ENCODE measurements at places on chromosomes 2 and 18.

GRCh38 chr18:58268849-58269248, 224.8 kb downstream of the NEDD4L start:
- DNase-seq: no peak

- no peak for DNase-seq
These were observed 147.6 kb upstream of the CAB39 start for GRCh38 chr2:230564805-230565779.

GRCh38 chr18:67865400-67865799, 348.9 kb upstream of the DSEL start:
- no peak for DNase-seq

DNA sequence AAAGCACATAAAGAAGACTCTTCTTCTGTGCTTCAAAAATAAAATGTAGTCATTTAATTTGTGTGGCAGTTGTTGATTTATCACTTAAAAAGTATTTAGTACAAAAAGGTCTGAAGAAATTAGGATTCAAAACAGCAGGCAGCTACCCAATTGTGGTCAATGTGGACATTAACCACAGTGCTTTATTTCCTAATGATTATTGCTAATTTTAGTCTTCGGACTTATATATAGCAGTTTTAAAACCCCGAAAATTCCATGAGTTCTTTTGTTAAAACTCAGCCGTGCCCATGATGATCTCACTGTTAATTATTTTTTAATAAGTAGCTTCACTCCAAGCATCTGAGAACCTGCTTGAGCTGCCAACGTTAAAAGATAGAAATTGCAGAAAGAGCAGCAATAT, 594.3 kb downstream of the STK39 start:
- DNase-seq: no peak

- no peak for DNase-seq
These were observed 52.1 kb downstream of the NEMP2 start for GRCh38 chr2:190482451-190482850.

DNA sequence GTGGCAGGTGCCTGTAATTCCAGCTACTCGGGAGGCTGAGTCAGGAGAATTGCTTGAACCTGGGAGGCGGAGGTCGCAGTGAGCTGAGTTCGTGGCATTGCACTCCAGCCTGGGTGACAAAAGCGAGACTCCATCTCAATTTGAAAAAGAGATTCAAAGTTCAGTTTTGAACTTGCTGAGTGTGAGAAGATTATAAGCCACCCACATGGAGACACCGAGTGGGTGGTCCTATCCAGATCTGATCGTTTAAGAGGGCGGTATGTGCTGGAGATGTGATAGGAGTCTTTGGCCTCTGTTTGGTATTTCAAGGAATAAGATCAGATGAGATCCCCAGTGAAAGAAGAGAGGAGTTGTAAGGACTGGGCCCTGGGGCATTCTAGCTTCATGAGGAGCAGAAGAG, 25.6 kb downstream of the RNF144A start:
- DNase-seq: no peak

- no peak for DNase-seq
These were observed 69.7 kb downstream of the PRKCE start for GRCh38 chr2:45721150-45721549.

- peak; percentile 36 for DNase-seq
These were observed 76.4 kb upstream of the ZEB2 start for GRCh38 chr2:144596073-144596871.

DNA sequence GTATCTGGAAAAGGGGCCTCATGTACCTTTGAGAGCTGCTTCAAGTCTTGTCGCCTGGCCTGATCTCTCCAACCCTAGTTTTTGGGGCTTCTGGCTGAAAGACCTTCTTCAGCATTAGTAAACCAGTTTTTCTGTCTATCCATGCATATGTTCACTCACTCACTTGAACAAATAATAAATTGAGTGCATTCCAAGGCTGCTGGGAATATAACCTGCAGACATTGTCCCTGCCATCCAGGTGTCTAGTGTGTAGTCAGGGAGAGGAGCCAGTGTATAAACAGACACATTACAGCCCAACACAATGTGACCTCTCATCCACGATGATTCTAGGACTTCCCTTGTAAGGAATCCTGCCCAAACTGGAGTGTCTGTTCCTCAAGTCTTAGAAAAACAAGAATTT, 262.1 kb downstream of the PRKCE start:
- no peak for DNase-seq

- no peak for DNase-seq
These were observed 8.3 kb downstream of the WIPF1 start for GRCh38 chr2:174589334-174589733.

GRCh38 chr2:59905731-59906130, 647.7 kb downstream of the BCL11A start:
- no peak for DNase-seq

DNA sequence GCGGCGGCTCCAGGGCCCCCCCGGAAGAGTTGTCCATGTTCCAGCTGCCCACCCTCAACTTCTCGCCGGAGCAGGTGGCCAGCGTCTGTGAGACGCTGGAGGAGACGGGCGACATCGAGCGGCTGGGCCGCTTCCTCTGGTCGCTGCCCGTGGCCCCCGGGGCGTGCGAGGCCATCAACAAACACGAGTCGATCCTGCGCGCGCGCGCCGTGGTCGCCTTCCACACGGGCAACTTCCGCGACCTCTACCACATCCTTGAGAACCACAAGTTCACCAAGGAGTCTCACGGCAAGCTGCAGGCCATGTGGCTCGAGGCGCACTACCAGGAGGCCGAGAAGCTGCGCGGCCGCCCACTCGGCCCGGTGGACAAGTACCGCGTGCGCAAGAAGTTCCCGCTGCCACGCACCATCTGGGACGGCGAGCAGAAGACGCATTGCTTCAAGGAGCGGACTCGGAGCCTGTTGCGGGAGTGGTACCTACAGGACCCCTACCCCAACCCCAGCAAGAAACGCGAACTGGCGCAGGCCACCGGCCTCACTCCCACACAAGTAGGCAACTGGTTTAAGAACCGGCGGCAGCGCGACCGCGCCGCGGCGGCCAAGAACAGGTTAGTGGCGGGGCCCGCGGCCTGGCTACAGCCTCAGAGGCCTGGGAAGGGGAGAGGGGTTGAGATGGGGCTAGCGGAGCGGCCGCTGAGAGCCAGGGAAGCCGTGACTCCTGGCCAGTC, 965 bp downstream of the SIX3 start:
- no peak for DNase-seq

DNA sequence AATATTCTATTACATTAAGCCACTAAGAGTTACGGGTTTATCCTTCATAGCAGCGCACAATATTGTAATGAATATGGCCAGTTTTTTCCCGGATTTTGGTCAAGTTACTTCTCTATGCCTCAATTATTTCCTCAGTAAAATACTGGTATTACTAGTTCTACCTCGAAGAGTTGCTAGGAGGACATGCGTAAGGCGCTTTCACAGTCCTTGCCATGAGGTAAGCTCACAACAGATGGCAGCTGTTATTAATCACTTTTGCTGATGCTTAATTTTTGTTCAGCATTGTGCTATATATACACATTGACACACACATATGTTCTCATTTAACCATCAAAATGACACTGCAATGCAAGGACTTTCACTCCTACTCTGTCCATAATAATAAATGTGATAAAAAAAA, 101.5 kb downstream of the SCG2 start:
- no peak for DNase-seq

GRCh38 chr2:108263401-108263800, 23.6 kb downstream of the SULT1C3 start:
- no peak for DNase-seq

DNA sequence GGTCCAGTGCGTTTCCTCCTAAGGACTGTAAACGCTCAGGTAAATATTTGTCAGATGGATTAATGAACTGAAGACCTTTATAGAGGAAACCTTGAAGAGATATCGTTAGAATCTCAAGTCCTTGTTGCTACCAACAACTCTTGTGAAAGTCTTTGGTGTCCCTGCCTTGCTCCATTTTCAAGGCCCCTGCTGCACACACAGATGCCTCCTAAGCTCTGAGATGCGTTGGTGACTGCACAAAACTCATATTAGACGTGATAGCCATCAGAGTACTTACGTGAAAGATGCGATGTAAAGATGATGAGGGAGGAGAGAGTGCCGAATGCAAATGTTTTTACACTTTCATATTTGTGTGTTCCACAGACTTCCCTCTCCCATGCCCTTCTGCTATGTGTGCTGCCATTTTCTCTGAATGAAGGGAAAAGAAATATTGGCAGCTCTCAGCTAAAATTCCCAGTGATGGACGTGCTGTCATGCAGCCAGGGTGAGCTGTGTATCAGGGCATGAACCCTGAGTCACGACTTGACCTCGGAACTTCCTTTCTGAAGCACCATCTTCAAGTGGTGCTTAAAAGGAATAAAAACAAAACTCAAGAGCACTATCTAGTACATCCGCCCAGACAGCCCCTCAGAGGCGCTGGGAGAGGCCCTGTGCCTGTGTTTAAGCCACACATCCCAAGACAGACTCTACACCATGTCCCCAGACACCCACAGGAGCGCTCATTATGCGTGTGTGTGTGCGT, 117.4 kb downstream of the FAM210A start:
- DNase-seq: no peak

DNA sequence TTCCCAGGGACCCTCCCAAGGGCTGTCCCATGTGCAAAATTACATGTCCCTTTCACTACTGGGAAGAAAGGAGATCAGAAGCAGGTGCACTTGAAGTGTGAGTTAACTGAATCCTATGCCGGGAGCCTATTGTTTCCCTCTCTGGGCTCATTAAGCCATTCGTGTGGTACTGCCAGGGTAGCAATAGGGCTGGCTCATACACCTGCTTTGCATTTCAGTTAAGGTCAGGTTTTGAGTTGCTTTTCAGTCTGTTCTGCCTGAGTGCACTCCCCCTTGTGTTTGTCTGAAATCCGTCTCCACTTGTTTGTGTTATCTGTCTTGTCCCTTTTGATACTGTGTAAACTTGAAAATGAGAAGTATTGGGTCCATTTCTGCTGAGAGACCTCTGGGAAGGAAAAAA, 1232.6 kb upstream of the NRXN1 start:
- no peak for DNase-seq

- DNase-seq: no peak
These were observed 23.3 kb downstream of the GLS start for GRCh38 chr2:190903693-190904450.

DNA sequence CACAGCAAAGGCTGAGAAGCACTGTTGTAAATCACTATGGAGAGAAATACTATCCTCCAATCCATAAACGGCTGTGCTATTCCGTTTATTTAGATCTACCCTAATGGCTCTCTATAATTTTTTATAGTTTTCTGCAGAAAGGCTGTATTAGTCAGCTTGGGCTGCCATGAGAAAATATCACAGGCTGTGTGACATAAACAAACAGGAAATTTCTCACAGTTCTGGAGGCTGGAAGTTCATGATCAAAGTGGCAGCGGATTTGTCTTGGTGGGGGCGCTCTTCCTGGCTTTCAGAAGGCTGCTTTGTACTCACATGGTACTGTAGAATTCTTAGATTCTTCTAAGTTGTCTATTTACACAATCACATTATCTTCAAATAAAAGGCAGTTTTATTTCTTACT, 44.1 kb downstream of the C1D start:
- DNase-seq: no peak

DNA sequence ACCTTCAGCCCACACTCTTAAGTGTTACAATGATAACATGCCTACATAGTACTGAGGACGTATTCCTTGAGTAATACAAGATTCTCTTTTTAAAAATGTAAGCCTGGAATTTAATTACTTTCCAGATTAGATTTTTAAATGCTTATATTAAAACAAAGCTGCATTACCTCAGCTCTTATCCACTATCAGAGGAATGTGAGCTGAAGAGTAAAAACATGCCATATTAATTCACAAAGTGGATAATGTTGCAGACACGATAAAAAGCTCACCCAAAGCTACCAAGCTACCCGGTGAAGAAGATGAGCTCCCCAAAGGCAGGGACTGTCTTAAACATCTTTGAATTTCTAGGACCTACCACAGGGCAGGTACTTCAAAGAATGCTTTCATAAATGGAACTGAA, 107.8 kb downstream of the NOL10 start:
- no peak for DNase-seq

- DNase-seq: no peak
These were observed 7.0 kb upstream of the SCTR start for GRCh38 chr2:119531292-119531691.

DNA sequence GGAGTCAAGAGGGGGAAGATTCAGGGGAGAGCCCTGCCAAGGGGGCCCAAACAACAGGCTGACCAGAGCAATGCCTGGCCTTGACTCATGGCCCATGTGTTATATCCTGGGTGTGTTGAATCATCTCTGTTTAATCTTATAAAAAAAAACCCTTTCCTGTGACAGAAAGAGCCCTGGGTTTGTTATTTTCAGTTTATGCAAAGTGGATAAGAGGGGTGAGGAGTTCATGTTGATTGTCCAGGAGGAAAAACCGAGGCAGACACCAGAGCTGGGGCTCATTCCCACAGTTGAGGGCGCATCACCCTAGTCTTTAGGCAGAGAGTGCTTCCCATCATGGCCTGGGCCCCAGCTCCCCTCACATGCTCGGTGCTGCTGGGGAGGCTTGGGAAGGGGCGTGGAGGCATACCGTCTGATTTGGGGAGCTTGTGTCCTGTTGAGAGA, 30.9 kb upstream of the IL37 start:
- DNase-seq: no peak

DNA sequence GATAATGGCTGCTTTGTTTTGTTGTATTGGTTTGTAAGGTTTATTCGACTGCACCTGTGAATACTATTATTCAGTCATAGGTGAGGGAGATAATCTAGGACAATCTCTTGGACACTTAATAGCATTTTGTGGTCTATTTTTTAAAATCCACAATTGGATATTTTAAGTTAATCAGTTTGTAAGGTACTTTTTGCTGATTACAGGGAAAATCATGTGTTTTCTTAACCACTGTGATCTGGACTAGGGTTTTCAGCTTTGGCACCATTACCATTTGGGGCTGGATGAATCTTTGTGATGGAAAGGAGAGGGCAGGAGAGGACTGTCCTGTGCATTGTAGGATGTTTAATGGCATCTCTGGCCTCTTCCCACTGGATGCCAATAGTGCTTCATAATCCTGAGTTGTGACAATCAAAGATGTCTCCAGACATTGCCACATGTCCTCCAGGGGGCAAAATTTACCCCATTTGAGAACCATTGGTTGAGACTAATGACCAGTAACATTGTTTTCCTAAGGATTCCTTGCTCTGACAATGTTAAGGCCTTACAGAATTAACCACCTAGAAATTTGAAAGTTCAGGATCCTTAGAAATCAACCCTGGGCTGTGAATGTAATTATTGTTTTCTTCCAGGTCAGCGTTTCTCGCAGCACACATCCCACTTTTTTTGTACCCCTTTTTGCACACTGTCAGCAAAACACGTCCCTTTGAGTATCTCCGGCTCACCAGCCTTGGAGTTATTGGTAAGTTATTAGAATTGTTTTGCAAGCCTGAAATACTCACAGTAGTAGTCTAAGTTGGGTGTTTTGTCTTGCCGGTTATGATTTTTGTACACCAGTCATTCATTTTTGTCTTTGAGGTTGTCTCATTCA, 15.6 kb downstream of the CNOT9 start:
- peak; percentile 18 for DNase-seq

DNA sequence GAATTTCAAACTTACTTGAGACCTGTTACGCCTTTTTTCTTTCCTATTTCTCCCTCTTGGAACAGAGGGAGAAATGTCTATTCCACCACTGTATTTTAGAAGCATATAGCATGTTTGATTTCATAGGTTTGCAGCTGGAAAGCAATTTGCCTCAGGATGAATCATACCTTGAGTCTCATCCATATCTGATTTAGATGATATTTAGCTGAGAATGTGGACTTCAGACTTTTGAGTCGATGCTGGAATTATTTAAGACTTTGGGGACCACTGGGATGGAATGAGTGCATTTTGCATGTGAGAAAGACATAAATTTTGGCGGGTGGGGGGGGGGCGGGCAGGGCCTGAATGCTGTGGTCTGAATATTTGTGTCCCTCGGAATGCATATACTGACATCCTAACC, 282.7 kb upstream of the STON1 start:
- DNase-seq: no peak

- no peak for DNase-seq
These were observed 52.5 kb upstream of the APCDD1 start for GRCh38 chr18:10401930-10402329.

All from endothelial cell (in vitro differentiated cells).